ENCODE measurements at places on chromosomes 12 and 14.

GRCh38 chr12:121871467-121871866 lies 12.8 kb upstream of the HPD start:
- DNase-seq: no peak

DNA sequence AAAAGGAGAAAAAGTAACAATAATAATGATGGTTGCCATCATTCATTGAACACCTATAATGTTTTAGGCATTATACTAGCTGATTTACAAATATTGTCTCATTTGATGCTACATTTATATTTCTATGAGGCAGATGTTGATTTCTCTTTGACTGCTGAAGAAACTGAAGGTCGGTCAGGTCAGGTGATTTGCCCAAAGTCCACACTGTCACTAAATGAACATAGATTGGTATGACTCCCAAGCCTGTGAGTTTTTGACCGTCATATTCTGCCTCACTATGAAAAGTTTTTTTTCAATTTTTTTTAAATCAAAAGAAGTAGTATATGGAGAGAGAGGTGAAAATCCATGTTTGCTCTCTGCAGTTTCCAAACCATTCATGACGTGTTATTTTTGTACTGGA lies 10.8 kb downstream of the ALG10B start:
- DNase-seq: no peak

- no peak for DNase-seq
These were observed 579.2 kb downstream of the BCL11B start for GRCh38 chr14:98692832-98693231.

- peak; percentile 10 for DNase-seq
These were observed 91.3 kb downstream of the AEBP2 start for GRCh38 chr12:19530637-19531023.

- peak; percentile 39 for DNase-seq
These were observed 764.3 kb downstream of the NOVA1 start for GRCh38 chr14:25833341-25834126.

GRCh38 chr14:35825968-35826217 lies 245 bp upstream of the BRMS1L start:
- no peak for DNase-seq

DNA sequence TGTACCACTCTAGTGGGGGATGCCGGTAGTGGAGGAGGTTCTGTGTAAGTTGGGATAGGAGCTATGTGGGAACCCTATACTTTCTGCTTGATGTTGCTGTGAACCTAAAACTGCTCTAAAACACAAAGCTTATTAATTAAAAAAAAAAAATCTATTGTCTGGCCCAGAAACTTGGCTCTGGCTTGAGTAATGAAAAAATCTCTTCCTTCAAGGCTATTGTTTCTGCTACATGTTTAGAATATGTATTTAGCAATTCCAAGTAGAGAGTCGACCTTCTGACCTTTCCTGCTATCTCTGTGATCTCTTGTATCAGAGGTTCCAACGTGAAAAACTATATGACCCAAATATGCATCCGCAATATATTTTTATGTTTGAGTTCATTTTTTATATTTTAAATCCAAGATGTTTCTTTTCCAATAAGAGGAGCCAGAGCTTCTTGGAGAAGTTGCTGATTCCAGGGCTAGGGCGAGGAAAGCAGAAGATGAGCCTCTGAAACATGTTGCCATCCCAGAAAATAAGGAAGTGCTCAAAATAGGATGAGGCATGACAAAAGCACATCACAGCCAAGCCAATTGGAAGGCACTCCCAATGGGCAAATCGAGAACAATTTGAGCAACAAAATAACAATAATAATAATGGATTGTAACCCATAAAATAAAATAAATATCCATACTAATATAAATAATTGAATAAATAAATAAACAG lies 184.6 kb upstream of the TMEM260 start:
- no peak for DNase-seq

DNA sequence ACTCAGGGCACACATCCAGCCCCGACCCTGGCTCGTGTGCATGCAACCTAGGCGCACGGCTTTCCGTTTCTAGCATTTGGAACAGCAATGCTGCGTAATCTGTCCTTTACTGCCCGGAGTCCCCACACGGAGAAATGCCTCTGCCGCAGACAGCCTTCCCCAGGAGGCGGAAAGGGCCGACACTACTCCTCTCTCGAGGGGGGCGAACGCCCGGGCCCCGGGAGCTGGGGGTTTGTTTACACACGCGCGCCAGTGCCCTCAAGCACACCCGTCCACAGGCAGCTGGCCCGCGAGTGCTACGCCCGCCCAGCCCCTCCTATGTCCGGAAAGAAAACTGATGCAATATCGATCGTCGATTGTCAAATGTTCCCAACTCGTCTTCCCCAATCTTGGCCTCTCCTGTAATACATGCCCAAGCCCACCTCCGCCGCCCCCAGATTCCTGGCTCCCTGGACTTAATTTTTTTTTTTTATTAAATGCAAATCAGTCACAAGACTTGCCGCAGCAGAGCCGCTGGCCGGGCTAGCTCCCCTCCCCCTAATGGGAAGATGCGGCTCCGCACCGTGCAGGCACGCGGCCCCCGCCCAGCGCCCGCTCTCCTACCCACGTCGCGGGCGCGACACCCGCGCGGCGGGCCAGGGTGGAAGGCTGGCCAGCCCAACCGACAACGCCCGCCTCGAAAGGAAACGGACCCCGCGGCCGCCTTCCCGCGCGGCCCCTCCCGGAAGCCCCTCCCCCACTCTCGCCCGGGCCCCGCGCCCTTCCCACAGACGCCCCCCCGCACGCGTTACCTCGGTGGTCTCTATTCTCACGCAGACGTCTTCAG lies 642 bp downstream of the SLC38A2 start:
- peak; percentile 73 for DNase-seq

DNA sequence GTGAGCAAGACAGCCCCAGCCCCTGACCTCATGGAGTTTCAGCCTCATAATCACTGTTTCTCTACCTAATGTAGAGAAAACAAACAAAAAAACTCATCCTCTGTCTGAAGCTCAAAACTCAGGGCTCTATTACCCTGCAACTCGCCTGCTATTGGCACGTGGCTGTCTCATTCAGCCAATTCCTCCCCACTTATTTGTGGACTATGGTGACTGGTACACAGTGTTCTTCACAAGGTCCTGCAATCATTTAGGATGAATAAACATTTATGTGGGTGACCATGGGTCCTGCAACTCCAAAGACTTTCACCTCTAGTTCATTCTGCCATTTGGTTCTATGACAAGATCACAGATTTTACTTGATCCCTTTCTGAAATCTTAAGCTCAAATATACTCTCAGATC lies 4.7 kb downstream of the PPP2R3C start:
- DNase-seq: no peak

DNA sequence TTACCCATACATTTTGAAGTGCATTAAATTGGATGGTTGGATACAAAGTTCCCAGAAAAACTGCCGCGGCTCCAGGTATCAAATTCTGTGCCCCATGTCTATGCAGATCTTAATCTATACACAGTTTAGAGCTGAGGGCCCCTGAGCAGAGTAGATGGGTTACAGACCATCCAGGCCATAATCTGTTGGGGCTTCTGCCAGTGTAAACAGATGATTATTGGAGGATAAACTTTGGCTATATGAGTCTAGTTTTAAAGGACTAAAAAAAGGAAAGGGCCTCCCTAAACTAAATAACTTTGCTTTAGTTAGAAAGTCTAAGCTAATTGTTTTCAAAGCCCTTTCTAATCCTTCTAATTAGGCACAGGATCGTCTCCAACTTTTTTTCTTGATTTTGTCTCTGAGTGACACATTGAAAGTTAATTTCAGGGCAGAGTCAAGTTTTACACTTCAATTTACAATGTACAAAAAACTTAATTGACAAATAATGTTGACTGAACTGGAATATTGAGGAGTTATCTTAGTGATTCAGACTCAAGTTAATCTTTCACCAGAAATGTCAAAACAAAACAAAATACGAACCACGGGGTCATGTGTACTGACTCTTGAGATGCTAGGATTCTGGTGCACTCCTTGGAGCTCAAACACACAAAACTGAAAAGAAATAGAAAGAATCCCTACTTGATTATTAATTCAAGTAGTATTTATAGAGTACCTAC lies 133.9 kb upstream of the SCAF11 start:
- DNase-seq: no peak

DNA sequence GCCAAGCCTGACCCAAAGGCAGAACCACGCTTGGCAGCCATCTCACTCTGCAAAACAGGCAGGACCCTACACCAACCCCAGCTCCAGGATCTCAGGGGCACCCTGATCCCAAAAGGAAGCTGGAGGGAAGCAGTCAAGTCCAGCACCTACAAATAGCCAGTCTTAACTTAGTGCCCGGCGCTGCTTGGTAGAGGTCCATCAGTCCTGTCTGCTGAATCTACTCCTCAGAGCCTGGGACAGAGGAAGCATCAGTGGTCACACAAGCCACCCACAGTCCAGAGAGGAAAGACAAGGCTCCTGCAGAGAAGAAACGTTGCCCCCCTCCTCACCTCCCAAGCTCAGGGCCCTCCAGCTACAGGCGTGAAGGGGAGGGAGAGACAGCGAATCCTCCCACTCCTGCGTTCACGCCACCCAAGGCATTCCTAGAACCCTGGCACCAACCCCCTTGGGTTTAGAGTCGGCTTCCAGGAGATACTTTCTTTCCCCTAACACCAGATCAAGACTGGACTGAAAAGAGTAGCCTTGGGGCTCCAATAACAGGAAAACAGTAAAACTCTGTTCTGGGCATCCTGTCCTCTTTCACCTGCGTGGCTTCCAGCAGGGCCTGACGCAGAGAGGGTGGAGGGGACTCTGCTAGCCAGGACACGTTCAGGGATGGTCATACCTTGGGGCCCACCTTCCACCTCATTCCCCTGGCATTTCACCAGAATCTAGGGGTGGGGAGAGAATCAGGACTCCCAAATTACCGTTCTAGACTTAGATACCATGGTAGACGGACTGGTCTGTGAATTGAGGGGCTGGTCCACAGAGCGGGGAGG lies 1.2 kb downstream of the PXN start:
- DNase-seq: no peak

- DNase-seq: no peak
These were observed 43.4 kb downstream of the PLXNC1 start for GRCh38 chr12:94191811-94192210.

DNA sequence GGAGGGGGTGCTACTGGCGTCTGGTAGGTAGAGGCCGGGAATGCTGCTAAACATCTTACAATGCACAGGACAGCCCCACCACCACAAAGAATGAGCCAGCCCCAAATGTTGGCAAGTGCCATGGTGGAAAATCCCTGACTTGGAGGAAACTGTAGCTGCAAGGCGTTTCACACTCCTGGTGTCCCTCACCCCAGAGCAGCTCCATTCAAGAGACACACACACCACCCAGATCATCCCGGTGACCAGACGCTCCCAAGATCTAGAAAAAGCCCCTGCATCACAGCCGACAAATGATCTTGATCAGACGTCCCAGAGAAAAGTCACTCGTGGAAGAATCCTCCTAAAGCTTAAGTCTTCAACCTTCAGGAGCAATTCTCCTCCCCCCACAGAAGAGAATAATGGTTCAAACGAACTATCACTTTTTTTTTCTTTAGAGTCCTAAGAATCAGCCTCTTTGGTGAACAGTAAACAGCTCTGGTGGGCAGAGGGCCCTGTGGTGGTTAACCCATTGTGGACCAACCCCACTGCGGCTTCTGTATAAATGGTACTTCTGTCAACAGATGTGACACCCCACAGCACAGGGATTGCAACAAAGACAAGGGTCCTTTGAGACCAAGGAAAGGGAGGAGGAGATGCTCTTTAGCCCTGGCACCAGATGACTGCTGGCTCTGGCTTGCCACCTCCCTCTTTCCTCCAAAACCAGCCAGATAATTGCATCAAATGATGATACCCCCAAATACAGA lies 2.7 kb downstream of the GLTP start:
- DNase-seq: no peak

DNA sequence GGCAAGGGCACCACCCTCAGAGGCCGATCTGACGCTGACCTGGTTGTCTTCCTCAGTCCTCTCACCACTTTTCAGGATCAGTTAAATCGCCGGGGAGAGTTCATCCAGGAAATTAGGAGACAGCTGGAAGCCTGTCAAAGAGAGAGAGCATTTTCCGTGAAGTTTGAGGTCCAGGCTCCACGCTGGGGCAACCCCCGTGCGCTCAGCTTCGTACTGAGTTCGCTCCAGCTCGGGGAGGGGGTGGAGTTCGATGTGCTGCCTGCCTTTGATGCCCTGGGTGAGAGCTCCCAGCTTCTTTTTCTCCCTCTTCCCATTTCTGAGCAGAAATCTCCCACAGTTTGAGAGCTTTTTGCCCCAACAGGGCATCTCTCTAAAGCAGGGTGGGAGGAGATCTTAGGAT lies 1.8 kb downstream of the OAS1 start:
- no peak for DNase-seq

DNA sequence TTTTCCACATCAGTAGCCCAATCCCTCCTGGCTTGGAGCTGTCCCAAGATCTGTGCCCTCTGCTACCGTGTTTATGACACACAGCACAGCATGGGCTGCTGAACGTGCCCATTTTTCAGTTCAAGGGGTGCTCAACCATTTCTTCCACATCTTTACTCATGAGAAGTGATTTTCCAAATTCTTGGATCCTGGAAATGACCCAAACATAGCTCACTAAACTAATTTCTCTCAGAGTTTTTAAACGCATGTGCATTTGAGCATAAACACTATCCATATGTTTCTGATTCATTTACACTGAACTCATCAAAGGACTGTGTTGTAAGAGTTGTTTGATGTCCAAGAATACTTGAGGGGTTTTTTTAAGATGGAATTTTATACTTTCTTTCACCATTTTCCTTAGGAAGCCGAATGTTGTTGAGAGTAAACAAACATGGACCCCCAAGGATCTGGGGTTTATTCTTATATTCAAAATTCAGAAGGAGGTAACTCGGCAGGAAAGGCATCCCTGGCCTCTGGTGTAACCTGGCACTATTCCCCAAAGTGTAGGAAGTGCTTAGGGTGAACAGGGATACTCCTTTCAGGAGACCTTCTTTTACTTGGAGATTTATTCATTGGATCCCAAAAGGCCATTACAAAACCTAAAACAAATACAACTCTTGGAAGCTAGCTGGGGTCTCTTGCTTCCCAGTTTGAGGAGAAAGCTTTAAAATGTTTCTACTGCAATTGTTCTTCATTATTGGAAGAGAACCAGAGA lies 215.0 kb downstream of the BMP4 start:
- no peak for DNase-seq

- DNase-seq: peak; percentile 56
These were observed 71.2 kb downstream of the TNFAIP2 start for GRCh38 chr14:103194256-103195045.

GRCh38 chr12:127108360-127109215 lies 1158.4 kb upstream of the TMEM132C start:
- DNase-seq: peak; percentile 64

All from T47D (cell line).